ENCODE measurements at places on chromosomes 2 and 18.
A peak's percentile ranks its signal among the peaks of the same experiment; 100 is the strongest.

GRCh38 chr2:201962774-201963562 is 70.7 kb upstream of the FZD7 start:
- no peak for DNase-seq

DNA sequence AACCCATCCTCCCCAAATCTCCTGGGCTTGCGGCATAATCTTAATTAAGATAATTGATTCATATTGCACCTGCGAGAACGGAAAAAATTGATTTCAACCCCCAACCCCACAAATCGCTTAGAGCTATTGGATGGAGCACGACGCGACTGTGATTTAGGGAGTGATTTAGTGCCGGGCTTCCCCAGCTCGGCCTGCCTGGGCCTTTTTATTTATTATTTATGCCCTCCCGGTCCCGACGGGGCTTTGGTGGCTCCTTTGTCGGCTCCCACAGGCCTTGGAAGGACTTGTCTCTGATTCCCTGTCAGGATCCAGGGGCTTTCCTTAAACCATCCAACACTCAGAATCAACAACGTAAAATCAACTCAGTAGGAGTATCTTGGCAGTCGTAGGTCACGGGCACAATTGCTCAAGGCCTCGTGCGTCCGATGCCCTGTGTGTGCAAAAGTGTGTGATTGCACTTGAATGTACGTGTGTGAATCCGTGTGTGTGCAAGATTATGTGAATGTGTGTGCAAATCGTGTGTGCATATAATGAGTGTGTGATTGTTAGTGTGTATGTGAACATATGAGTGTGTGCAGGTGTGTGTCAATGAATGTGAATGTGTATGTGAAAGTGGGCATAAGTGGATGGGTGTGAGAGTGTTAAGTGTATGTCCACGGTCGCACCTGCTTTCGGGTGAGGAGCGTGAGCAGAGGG is 4.3 kb upstream of the NEUROD1 start:
- no peak for DNase-seq

- no peak for DNase-seq
Observed at GRCh38 chr2:129480790-129481189, 498.7 kb upstream of the RAB6C start.

GRCh38 chr2:218980735-218981389 is 4.1 kb downstream of the FEV start:
- DNase-seq = no peak

DNA sequence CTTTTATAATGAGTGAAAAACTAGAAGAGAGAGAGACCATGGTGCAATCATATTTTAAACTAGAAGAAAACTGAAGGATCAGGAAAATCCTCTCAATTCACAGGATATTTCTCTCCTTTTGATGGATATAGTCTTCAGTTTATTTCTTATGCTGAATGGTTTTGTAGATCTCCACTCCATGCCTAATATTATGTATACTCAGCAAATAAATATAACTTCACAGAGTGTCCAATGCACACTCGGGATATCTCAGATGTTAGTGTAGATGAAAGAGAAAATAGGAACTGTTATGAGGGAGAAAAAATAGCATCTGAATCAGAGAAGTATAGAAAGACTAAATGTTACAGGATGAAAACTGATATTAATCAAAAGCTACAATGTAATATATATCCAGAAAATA is 1324.5 kb upstream of the PIK3C3 start:
- no peak for DNase-seq

GRCh38 chr2:232335859-232336215 is 42.7 kb upstream of the ALPP start:
- no peak for DNase-seq

- no peak for DNase-seq
Observed at GRCh38 chr2:86224645-86225355, 25.5 kb downstream of the MRPL35 start.

DNA sequence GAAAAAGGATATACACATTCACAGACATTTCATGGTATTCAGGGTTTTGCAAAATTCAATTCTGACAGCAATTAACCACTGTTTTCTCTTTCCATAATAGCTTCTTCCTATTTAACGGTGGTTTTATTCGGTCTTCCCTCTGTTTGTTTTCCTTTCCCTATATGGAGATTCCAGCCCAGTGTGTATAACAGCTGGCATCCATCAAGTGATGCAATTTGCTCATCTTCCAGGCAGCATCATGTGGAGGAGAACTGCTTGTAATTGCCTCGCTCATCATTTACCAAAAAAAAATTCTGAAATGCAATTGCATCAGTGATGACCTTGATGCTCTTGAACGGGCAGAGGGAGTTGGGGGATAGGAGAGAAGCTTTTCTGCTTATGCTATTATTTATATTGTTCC is 165.9 kb upstream of the PGAP1 start:
- DNase-seq = no peak

GRCh38 chr2:188582211-188582610 is 290.5 kb downstream of the GULP1 start:
- DNase-seq = no peak

GRCh38 chr18:73153271-73153670 is 285.5 kb upstream of the NETO1 start:
- no peak for DNase-seq

- no peak for DNase-seq
Observed at GRCh38 chr2:160565099-160565845, 71.7 kb upstream of the RBMS1 start.

DNA sequence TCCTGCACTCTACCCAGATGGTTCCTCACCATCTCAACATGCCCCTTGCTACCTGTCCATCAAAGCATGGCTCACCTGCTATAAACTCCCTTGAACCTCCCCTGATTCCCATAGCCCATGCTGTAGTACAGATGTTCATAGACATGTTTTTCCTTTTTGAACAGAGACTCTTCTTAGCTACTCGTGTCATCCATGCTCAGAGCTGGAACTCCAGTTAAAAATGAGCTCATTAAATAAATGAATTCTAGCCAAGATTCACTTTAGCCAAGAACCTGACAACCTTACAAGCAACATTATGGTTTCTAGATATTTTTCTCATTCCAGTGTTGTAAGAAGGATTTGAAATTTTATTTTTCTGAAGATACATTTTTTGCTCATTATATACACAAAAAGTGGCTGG is 65.0 kb downstream of the SCG2 start:
- no peak for DNase-seq

DNA sequence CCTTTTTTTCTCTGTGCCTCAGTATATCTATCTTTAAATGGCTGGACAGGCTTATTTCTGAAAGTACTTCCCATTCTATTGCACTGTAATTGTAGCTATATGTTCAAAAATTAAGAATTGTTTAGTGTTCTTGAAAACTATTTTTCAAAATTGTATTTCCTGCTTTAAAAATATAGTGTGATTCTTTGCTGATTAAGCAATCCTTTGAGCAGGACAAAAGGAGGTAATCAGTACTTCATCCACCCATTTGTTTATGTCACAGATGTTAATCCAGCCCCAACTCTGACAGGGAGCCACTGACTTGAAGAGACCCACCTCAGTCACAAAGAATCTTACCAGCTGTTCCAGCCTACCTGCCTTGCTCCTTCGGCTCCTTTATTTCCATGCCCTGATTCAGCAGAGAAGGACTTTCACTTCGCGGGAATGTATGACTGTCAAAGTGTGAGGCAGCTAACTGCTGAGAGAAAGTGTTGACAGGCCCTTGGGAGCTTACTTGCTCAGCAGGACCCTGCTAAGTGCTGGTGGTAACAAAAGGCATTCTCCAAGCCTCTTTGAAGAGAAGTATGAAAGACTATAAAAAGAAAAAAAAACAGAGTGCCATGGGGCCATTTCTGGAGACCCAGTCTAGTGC is 393.3 kb upstream of the CYRIA start:
- DNase-seq = no peak

DNA sequence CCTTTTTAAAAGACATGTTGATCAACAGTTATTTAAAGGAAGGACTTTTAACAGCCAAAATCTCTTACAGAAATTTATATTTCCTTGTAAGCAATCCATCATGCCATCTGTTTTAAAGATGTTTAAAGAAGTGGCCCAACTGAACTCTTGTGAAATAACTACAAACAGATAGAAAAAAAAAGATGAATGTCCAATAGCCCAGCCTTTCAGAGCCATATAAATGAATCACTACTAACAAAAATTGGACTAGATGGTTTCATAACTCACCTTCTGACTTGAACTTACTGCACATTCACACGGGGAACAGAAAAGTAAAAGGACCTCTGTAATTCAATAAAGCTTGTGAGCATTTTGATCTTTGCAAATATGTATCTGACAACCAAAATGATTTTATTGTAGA is 319.0 kb upstream of the CHAC2 start:
- DNase-seq = no peak

DNA sequence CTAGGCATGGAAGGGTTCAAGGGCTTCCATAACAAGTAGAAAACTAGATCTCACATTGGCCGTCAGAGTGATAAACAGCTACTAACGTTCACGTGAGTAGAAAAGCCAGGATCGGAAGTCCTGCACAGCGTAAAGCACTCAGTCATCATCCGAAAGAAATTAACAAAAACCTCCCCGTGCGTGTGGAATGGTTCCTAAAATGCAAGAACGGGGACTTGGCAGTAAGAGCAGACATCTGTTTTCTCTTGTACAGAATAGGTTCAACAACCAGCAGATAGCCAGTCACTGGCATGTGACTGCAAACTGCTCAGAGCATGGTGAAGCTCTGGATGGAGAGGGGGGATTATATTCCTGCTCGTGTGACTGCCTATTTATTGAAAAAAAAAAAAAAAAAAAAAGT is 106.9 kb upstream of the ITGB6 start:
- DNase-seq = no peak

GRCh38 chr2:205682239-205682970 is at the start of gene NRP2:
Gene NRP2 (plus strand): TSS chr2:205682501. CDS start chr2:205683291, 790 bp downstream.
- DNase-seq = peak; percentile 45

GRCh38 chr2:232333361-232334135 is 45.0 kb upstream of the ALPP start:
- DNase-seq = no peak

- DNase-seq = no peak
Observed at GRCh38 chr2:191474464-191474863, 203.5 kb upstream of the NABP1 start.

DNA sequence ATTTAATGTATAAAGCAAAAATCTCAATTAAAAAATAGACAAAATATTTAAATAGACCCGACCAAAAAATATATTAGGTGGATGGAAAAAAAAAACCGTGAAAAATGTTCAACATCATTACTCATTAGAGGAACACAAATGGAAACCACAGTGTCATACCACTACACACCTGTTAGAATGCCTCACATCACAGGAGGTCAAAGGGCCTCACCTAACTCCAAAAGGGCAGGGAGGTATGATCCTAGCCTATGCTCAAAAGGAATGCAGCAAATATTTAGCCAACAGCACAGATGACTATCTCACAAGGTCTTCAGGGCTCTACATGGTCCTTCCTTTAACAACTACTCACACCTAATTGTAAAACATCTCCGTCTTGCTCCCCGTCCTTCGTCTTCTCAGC is 185.5 kb upstream of the SETBP1 start:
- DNase-seq = no peak

GRCh38 chr2:343355-343754 is 55.5 kb upstream of the ALKAL2 start:
- DNase-seq = no peak

DNA sequence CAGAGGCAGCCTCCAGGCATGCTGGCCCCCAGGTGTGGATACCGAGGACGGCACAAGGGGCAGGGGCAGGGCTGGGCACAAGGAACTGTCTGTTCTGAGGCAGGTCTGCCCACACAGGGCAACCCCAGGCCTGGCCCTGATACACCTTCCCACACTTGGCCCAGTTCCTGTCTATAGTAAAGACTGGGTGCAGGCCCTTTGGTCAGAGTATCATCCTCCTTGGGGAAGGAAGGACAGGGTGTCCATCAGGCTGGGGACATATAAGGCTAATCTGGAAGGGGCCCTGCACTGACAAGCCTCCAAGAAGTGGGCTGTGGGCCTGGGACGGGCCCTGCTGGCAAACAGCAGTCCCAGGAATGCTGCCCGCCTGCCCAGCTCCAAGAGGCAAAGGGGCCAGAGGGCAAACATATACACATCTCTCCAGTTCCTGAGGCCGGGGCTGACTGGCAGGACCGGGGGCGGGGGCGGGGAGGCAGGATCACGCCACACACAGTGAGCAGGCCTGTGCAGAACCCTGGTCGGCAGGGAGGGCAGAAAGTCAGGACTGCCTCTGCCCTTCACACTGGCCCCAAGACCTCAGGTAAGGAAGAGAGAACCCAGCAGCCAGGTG is 18.9 kb downstream of the SDC1 start:
- no peak for DNase-seq

DNA sequence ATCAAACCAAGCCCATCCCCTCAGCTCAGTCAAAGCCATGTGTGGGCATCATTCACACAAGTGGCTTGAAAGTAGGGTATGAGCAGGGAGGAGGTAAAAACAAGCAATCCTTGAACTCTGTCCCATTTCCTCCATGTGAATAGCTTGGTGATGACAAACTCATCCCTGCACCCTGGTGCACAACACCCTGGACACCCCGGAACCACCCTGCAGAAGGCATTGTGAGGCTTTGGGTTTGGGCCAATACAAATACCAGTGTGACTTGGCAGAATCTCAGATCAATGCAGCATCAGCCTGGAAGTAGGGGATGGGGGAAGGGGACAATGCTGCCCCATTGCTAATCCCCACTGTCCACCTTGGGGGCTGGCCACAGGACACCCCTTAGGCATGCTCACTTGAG is 28.6 kb downstream of the TGFA start:
- DNase-seq = no peak
